Activated CD4-positive, alpha-beta T cell treated with anti-CD3 and anti-CD28 coated beads for 1 hour (primary cell): ENCODE measurements at places on chromosomes 6 and 20.
A peak's percentile ranks its signal among the peaks of the same experiment; 100 is the strongest.

GRCh38 chr6:97674802-97675201 is 391.8 kb upstream of the MMS22L start:
- no peak for DNase-seq

DNA sequence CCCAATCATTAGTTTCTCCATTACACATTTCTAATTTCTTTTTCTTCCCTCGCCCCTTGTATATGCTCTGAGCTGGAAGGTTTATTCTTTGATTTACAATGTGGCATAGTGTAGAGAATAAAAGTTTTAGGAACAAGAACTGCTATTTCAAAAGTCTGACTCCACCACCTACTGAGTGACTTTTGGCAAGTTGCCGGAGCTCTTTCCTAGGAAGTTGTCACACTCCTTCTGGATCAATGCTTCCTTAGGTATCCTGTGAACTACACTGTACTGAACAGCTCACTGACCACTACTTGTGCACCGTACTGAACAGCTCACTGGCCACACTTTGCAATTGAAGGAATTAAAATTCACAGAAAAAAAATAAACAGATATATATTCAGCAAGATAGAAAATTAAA is 458.2 kb downstream of the FRK start:
- DNase-seq, result no peak

- DNase-seq, result no peak
Measured at GRCh38 chr6:129312880-129313279, 397.1 kb downstream of the ARHGAP18 start.

- no peak for DNase-seq
Measured at GRCh38 chr6:111730864-111731263, 125.2 kb upstream of the TRAF3IP2 start.

DNA sequence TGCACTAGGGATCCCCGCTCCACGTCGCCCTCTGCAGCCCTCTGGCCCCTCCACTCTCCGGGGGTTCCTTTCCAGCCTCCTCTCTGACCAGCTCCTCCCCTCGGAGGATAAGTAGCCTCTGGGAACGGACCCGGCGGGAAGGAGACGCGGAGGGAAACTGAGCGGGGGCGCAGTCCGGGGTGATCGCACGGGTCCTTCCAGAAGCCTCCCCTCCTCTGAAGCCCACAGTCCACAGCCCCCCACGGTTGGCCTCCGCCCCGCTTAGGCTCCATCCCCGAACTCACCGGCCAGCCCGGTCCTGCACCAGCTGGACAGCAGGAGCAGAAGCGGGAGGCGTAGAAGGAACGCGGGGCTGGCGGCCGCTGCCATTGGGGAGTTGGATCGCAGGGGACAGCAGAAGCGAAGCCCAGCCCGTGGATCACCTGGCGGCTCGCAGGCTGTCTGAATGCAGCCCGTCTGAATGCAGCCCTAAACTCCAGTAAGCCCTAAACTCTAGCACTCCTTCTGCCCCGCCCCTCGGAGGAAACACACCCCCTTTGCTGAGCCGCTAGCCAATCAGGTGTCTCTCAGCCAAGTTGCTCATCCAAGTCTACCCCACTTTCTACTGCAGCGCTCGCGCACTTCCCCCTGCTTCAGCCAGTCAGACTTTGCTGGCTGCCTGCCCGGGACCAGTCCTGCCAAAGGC is at the start of gene RAET1G:
Gene RAET1G (minus strand): TSS at position 480 of the 685 bp plus-strand sequence. CDS start 111 bp downstream, at position 369.
- DNase-seq, result peak; percentile 66

DNA sequence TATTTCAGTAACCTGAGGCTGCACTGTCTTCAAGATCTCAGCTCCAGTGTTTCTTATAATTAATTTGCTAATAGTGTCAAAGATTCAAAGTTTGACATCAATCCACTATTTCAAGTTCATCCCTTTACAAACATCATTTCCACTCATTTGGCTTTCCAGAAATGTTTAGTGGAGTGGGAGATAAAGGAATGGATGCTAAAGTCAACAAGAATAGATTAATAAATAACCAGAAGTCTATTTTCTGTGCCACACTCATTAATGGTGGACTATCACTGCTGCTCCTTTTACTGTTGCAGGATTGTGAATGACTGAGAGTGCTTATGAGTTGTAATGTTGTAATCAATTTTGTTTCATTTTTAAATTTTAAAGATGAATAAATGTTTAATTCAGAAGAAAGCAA is 28.4 kb upstream of the EPM2A start:
- no peak for DNase-seq

GRCh38 chr20:49938173-49939163 is 2.3 kb downstream of the RNF114 start:
- DNase-seq, result no peak

- DNase-seq, result no peak
Measured at GRCh38 chr20:37385176-37385575, 39.2 kb downstream of the SRC start.

- no peak for DNase-seq
Measured at GRCh38 chr6:166957805-166958076, 1.4 kb upstream of the RNASET2 start.

DNA sequence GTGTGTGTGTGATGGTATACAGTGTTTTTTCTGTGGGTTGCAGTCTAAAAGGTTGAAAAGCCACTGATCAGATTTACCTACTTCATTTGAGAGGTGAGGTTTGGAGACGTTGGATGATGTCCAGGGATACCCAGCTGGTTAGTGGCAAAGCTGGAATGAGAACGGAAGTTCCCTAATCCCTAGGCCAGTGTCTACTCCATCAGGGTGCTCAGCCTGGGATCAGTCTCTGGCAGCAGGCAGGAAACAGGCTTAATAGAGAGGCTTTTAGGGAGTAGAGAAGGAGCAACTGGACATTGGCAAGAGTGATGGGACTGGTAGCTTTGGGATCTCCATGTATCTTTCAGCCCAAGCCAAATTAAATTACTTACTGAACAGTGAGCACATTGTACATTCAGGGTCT is 80.7 kb downstream of the C6orf52 start:
- no peak for DNase-seq

DNA sequence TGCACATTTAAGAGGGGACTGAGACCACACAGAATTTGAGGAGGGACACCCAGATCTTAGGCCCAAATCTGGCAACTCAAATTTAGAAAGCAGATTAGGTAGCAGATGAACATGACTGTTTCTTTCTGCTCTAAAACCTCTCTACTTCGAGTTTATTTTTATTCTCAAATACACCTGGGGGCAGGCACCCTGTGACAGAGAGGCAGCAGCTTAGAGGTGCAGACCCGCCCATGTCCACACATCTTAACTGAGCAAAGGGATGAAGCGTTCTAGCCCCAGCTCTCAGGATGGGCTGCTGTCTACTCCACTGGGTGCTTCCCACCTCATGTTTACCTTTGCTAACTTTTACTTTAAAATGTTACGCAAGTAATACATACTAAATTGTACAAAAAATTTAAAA is 125.0 kb downstream of the SLC23A2 start:
- DNase-seq, result no peak

GRCh38 chr6:140909156-140909555 is 1223.6 kb upstream of the GJE1 start:
- no peak for DNase-seq

DNA sequence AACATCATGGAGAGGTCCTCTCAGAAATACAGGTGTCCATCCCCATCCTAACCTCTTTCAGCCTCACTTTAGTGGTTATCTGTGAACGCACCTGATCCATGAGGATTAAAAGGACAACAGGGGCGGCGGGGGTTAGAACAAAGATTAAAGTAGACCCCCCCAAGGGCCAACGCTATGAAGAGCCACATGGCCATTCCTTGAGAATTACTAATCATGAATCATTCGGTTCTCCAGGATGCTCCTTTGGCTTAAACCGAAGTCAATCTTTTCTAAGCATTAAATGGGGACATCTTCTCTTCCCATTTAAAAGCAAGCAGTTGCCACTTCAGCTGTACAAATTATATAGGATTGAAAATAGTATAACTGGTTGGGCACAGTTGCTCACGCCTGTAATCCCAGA is 212.4 kb downstream of the GMPR start:
- DNase-seq, result no peak

DNA sequence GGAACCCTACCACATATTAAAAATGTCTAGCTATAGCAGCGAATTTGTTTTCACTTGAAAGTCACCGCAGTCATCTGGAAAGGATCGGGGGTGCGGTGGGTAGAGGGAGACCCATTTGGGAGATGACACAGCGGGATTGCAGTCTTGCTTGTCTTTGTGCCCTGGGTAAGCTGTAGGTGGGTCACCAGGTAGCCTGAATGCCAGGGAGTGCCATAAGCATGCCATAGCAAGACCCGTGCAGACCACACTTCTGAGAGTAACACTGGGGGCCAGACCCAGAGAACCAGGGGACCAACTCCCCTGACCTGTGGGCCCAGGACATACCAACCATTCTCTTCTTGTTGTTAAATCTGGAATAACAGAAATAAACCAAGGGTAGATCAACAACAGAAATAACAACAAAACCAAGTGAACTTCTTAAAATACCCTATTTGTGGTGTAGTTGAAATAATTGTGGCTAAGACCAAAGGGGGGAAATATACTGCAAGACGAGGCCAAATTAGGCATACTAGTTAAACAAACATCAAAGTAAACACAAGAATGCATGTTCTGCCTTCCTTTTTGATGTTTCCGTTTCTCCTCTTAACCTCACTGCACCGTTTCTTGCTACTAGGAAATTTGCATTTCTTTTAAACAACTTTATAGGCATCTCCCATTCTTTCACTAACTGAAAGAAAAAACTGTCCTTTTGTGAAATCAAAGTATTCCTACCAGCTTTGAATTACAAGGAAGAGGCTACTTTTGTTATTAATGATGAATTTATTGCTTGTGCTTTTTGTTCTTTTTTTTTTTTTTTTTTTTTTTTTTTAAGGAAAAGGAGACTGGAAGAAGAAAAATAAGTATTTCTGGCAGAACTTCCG is 128.2 kb downstream of the SASH1 start:
- DNase-seq, result no peak

- no peak for DNase-seq
Measured at GRCh38 chr6:89008001-89008814, 44.8 kb upstream of the RNGTT start.

DNA sequence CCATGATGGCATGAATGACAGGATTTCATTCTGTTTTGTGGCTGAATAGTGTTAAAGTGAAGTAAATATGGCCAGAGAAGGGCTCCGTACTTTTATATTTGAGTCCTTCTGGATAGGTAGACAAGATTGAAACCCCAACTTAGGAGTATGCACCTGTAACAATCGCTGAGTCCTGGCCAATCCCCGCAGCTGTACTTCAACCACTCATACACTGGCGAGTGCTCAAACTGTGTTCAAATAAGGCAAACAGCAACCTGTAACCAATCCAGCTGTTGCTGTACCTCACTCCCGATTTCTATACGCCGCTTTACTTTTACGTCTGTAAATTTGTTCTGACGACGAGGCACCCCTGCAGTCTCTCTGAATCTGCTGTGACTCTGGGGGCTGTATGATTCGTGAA is 6.7 kb downstream of the TTLL2 start:
- DNase-seq, result no peak

- DNase-seq, result no peak
Measured at GRCh38 chr6:112266331-112266730, 12.0 kb upstream of the LAMA4 start.

DNA sequence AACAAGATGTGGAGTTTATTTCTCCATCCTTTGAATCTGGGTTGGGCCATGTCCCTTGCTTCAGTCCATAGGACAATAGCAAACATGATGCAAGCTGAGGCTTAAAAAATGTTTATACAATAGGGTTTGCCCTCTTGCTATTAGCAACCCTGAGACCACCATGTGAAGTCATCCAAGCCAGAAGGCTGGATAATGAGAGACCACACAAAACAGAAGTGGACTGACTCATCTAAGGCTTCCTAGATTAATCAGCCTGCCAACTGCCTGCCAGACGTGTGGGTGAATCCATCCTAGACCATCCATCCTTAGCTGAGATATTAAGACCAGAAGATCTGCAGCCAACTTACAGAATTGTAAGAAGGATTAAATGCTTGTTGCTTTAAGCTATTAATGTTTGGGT is 38.1 kb upstream of the ISM1 start:
- DNase-seq, result no peak

DNA sequence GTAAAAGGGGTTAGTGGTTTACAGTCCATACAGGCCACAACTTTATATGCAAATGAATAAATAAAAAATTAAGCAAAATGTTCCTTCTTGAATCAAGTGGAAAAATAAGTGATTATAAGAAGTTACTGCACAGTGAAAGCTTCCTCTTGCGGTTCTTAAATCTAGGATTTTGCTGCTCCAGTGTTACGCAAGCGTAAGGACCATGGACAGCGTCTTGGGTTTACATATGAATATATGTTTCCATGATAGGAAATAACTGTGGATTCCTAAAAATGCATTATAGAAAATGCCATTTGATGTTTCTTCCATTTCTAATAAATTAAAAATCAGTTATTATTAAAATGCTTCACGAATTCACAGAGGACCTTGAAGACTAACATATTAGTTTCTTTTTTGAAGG is 176.6 kb upstream of the POU3F2 start:
- DNase-seq, result no peak

DNA sequence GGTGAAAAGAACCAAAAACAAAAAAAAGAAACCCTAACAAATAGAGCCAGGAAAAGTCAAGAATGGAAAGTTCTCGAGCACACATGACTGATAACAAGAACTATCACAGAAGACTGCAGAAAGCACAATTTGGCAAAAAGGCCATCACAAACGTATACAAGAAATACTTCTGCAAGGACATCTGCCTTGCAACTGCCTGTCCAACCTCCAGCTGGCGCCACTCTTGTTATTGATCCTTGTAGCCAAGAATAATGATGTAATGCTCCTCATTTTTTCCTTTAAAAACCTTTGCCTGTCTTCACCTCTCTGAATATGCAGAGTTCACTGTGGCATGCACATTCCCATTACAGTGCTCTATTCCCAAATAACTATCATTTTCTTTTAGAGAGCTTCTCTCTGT is 87.9 kb upstream of the BMP5 start:
- no peak for DNase-seq

- DNase-seq, result no peak
Measured at GRCh38 chr6:54913211-54913610, 66.6 kb downstream of the FAM83B start.

DNA sequence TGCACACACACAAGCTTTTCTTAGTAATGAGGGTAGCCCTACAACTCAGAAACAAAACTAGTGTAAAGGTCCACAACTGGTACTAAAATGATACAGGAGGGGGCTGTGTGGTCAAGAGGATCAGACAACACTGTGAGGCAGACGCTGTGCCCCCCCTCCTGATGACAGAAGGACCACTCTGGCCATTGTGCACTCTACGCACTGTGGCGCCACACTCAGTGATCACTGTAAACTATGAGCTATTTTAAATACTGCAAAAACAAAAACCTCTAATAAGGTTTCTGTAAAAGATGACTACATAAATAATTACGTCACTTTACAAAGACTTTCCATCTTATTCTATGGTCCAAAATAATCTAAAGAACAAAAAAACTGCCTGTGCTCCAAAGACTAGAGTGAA is 96.1 kb downstream of the SLC23A2 start:
- DNase-seq, result no peak

GRCh38 chr6:170094686-170095272 is 196.1 kb downstream of the DLL1 start:
- peak; percentile 4 for DNase-seq

DNA sequence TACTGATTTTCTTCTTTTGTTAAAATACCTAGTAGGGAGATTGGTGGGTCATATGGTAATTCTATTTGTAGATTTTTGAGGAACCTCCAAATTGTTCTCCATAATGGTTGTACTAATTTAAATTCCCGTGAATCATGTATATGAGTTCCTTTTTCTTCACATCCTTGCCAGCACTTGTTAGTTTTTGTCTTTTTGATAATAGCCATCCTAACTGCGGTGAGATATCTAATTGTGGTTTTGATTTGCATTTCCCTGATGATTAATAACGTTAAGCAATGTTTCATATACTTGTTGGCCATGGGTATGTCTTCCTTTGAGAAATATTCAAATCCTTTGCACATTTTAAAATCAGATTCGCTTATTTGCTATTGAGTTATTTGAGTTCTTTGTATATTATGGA is 110.9 kb downstream of the JAG1 start:
- no peak for DNase-seq

- no peak for DNase-seq
Measured at GRCh38 chr6:144767051-144767450, 481.9 kb downstream of the UTRN start.
